Cerebellum (tissue), 4 donors: ENCODE measurements at places on chromosomes 6 and 20.

GRCh38 chr6:158361961-158362669 lies 49.9 kb downstream of the TULP4 start:
- peak; percentile 50 for DNase-seq

DNA sequence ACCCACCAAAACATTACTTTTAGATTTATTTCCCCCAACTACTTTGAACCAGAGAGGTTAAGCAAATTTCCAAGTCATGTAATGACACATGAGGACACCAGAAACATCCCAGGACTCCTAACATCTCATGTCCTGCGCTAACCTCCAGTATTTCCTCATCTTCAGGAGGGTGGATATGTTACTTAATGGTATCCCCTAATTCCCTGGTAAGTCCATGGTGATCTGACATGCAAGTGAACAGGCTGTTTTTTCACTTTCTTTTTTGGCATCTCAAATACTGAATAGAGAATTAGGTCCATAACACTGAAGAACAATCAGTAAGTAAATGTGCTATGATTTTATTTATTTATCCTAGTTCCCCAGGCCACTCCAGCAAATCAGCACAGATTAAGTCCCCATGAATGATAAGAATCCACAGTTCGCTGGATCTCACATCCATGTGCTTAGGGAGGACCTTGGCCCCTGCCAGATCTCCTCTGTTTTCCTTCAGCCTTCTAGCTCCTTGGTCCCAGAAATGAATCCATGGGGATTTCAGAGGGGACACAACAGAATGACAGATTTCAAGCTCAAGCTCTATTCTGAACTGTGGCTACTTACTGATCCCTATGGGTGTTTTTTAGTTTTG lies 334.6 kb downstream of the CDC5L start:
- DNase-seq: no peak

GRCh38 chr6:99607416-99608036 lies 893 bp downstream of the PRDM13 start:
- no peak for DNase-seq

DNA sequence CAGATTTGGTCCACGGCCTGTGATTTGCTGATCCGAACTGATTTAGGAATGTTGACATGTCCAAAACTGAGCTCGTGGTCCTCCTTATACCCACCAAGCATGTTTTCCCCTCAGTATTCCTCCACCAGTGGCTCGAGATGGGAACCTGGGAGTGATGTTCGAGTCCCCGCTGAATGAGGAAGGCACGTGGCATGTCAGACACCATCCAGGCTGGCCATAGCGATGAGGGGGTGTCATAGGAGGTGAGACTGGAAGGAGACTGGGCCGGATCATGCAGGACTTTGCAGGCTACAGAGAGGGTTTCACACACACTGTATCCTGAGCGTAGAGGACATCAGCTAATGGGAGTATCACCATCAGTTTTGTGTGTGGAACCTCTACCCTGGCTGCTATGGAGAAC lies 78.2 kb downstream of the TOX2 start:
- no peak for DNase-seq

DNA sequence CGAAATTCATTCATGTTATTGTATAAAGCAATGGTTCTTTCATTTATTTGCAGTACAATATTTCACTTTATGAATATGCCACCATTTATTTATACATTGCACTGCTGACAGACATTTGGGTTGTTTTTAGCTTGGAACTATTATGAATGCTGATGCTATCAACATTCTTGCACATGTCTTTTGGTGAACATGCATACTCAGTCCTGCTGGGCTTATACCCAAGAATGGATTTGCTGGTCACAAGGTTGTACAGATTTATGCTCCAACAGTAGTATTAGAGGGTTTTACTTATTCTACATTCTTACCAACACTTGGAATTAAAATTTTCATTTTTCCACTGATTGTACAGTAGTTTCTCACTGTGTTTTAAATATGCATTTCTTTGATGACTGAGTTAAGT lies 126.2 kb downstream of the PTPRK start:
- DNase-seq: no peak

- no peak for DNase-seq
Observed at GRCh38 chr20:40101560-40101959, 587.5 kb downstream of the MAFB start.

GRCh38 chr6:118758946-118759345 lies 107.6 kb upstream of the CEP85L start:
- DNase-seq: no peak

- no peak for DNase-seq
Observed at GRCh38 chr6:140002396-140003022, 628.1 kb upstream of the CITED2 start.
